Posterior vena cava (tissue), 2 donors: ENCODE measurements at places on chromosomes 6 and 20.

GRCh38 chr20:62901891-62902290, 24.4 kb downstream of the DIDO1 start:
- peak; percentile 69 for DNase-seq

GRCh38 chr20:19659448-19659847, 98.6 kb upstream of the RIN2 start:
- no peak for DNase-seq

DNA sequence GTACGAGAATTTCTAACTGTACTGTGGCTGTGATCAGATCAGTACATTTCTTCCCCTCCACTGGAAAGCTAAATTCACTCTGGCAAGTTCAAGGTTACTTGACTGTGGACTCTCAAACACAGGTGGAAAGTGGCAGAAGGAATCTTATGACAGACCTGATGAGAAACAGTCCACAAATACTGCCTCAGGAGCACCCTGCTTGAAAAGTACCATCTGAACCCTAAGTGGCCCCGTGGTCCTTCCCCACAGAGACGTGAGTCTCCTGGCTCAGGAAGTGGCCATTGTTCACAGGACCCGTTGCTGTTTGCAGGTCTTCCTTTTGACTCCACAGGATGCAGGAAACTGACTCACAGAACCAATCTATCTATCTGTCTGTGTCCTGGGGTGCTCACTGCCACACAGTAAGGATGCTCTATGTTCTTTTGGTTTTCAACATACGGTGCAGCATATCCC, 47.5 kb upstream of the NHSL1 start:
- DNase-seq: no peak

- no peak for DNase-seq
Observed at GRCh38 chr6:36109092-36109491, 21.2 kb upstream of the MAPK13 start.

- DNase-seq: no peak
Observed at GRCh38 chr6:27237089-27237803, 10.3 kb upstream of the PRSS16 start.
